ENCODE measurements at places on chromosomes 12 and 14.

DNA sequence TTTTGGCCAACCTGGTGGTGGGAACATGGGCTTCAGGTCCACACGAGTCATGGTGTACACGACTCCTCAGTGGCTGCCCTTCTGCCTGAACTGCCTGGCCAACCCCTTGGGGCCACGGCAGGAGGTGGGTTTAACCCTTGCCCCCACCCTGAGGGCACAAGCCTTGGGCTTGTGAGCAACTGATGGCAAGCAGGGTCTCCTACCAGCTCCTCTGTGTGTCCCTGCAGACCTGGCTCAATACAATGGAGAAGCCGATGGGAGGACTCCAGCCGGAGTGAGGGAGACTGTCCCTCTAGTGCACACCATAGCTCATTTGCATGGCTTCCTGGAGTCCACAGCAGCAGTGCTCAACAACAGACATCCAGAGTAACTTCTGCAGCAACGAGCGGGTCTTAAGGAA, 28.0 kb downstream of the JAG2 start:
- no peak for DNase-seq

DNA sequence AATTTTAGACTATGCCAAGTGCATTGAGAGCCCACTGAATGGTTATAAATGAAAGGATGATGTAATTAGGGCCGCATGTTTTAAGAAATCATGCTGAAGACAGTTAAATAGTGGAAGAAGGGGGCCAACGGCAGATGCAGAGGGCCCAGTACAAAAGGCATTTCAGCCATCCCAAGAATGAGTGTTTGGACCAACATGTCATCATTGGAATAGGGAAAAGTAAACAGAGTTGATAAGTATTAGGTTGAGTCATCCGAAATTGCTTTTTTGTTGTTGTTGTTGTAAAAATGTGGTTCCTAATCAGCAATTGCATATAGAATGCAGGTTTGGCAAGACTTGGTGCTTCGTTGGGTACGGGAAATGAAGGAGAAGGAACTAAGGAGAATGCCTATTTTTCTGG, 29.5 kb downstream of the BMP4 start:
- no peak for DNase-seq

DNA sequence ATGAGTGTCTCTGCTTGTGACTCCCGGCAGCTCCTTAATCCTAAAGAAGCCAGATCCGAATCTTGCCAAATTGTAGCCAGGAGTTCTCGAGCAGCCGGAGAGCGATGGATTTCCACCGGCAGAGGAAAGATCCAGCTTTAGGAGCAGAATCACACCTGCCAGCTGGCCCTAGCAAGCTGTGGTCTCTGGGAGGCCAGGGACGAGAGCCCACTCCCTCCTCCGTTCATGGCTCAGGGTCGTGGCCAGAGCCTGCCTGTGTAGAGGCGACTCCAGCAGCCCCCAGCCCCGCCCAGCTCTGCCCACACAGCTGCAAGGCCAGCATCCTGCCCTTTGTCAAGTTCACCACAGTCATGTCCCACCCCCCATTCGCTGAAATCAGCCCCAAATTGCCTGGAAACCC, 121.0 kb downstream of the SCARB1 start:
- no peak for DNase-seq

GRCh38 chr14:68458840-68459469, 333.9 kb downstream of the ZFP36L1 start:
- DNase-seq, result no peak

- DNase-seq, result no peak
These were observed 67.8 kb upstream of the NAP1L1 start for GRCh38 chr12:76152181-76152807.

DNA sequence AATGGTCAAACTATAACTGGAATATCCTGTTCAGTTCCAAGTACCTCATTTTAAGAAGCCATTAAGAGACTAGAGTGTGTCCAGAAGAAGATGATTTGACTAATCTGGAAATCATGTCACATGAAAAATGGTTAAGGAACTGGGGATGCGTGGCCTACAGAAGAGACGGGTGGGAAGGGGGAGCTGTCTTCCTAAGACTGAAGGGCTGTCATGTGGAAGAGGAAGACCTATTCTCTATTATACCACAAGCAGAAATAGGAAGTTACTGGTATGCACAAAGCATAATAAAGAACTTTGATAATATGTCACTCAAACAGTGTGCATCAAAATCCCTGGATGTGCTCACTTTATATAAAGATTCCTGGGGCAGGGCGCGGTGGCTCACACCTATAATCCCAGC, 50.3 kb downstream of the HECTD4 start:
- no peak for DNase-seq

DNA sequence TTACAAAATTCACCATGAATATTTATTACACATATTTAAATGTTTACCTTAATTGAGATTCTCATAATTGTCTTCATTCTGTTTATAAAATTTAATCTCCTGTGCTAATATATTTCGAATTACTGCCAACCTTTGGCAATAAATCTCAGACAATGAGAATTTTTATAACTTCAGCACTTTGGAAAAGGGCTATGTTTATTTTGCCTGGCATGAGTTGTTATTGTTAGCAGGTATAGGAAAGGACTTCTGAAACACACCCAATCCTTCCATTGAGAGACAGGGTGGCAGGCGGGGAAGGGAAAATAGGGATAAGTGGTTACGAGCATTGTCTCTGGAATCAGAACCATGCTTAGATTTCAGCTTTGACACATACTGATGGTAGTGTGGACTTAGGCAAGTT, 12.1 kb upstream of the MSRB3 start:
- DNase-seq, result no peak

DNA sequence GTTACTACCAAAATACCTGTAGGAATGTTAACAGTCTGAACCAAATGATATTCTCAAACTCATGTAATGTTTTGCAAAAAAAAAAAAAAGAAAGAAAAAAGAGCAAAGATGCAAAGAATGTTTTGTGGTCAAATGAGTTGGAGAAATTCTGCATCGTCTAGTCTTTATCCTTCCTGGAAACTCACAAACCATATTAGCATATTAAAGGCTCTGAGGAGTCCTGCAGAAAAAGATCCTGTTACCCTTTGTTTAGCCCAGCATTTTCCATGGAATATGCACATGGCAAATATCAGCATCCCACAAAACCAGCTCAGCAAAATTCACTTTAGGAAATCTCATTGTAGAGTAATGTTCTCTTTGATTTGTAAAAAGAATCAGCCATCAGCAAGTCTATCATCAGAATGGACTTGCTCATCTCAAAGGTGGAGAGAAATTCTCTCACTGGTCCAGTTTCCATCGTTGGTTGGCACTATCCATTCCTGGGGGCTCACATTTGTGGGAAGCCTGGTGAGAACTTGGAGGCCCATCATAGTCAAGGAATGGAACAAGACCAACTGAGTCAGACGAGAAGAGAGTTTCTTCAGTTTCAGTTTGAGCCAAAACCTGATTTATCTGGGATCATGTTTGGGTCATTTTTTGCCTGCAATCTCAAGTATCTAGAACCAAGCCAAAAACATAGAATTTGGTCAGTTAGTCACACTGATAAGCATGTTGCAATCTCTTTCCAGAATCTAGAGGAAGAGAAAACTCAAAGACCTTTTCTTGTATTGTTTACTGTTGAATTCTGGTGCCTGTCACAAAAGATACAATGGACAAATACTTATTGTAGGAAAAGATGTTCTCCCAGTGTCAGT, 129.8 kb downstream of the TBX5 start:
- DNase-seq, result no peak

DNA sequence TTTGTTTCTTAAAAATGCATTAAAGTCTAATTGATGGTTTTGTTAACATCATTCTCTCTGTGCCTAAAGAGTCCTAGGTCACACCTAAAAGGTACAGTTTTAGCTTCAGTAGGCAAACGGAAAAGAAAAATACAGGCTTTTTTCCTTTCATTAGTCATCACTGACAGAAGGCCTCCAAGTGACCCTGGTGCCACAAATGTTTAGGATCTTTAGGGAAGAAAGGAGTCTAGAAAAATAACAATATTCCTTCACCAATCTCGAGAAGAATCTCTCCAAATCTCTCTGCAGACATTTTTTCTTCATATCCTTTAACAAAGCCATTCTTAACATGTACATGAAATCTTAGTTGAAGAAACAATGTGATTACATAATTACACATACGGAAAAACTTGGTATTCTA, 2.0 kb downstream of the DENND5B start:
- DNase-seq, result no peak

DNA sequence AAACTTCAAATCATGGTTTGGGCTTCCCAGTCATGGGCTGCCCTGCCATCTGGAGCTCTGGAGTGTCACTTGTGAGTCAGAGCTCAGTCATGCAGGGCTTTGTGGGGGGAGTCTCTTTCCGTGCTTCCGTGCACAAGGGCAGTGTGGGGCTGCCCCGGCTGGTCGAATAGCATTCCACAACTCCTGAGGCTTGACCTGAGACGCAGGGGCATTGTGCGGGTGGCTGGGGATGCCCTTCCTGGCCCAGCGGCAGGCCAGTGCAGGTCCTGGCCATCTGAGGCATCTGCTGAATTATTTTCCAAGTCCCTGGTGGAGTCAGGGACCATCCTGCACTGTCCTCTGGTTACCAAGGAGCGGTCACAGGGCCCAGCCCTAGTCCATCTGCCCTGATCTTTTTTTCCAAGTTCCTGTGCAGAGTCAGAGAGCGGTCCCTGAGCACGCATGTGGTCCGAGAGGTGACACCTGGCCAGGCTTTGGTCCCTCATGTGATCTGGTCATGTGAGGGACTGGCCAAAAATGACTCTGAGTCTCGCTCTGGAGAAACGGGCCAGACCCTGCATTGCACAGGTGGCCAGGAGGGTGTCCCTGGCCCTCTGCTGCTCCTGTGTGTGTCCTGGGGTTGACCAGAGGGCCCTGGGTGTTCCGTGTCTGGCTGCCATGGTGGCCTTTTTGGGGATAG, 167.0 kb upstream of the ALG10B start:
- no peak for DNase-seq

DNA sequence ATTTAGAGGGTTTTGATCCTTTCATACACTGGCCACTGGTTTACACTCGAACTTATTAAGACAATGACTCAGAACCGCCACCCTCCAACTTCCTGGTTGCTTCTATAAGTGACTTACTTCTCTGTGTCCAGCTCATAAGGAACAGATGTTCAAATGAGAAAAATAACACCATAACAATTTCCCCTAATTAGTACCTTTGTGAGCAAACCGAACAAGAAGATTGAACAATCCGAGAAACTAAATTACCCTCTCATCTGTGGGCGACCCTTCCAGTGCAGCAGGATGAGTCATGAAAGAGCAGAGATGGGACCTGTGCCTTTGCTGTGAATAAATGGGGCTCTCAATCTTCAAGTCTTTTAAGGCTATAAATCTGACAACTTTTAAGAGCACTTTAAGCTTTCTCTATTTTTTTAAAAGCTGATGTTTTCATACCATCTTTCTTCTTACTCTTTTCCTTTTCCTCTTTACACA, 146.8 kb upstream of the RASSF8 start:
- no peak for DNase-seq

DNA sequence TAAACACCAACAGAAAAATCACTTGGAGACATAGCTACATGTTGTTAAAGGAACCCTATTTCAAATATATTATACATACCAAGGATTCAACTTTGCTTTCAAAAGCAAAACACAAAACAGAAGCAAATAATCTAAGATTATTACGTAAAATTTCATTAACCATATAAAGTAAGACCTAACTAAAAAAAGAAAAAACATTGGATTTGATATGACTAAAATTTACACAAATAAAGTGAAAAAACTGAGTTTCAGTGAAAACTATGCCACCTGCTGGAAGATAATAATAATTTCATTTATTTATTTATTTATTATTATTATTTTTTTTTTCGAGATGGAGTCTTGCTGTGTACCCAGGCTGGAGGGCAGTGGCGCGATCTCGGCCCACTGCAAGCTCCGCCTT, 45.2 kb downstream of the WDHD1 start:
- no peak for DNase-seq

DNA sequence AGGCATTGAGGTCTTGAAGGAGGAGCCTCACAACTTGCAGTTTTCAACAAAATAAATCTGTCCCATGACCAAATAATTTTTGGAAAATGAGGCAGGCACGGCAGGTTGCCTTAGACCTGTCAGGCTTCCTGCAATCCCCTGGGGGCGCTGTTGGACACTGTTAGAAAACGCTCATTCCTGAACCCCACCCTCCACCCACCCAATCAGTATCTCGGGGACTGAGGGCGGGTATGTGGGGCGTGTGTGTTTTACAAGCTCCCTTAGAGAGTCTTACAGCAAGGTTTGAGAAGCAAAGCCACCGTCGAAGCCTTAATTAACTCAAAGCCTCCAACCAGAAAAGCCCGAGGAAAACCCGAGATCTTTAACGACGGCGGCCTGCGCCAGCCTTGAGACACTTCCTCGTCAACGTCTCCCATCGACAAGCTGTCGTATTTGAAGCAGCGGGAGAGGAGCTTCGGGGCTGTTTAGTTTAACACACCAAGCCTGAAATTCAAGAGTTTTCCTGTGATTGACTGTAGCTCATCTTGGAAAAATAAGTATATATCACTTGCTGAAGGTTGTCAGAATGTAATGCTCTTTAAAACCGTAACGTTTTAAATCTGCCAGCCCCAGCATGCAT, 123.0 kb downstream of the GLT1D1 start:
- no peak for DNase-seq

- DNase-seq, result no peak
These were observed 26.6 kb downstream of the NINJ2 start for GRCh38 chr12:636632-637031.

DNA sequence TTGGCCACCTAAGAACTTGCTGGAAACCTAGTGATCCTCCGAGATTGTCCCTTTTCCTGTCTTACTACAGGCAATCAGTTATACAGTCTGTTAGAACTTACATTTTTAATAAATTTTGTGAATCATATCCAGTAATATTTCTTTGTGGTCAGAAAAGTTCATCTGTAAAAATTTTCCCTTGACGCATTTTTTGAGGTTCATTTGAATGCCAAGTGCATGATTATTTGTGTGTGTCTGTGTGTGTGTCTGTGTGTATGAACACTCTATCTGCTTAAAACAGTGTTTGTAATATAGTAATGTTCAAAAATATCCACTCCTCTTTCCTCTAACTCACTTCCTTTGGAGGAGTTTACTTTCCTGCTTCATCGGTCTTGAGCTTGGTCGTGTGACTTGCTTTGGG, 468.7 kb upstream of the FLRT2 start:
- DNase-seq, result no peak

DNA sequence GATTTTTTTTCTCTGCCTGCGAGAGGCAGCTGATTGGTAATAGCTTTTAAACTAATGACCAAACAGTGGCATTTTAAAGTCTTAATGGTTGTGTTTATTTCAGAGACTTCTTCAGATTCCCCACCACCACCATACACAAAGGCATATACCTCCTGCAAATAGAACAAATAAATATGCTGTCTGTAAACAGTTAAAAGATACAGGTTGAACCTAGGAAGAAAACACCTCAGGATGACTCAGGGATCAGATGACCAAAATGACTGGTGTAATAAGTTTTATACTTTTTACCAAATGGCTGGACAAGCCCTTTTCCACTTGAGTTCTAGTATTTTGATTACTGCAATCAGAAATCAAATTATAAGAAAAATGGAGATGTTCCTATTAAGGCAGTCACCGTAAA, 364.1 kb downstream of the PAWR start:
- no peak for DNase-seq

Measured in activated T-cell treated with anti-CD3 and anti-CD28 coated beads, Interleukin-2, amount 50 U/mL, for 1 hour (primary cell).